ENCODE measurements at places on chromosomes 12 and 14.

- no peak for DNase-seq
Measured at GRCh38 chr12:1929985-1930802, 11.7 kb upstream of the CACNA2D4 start.

DNA sequence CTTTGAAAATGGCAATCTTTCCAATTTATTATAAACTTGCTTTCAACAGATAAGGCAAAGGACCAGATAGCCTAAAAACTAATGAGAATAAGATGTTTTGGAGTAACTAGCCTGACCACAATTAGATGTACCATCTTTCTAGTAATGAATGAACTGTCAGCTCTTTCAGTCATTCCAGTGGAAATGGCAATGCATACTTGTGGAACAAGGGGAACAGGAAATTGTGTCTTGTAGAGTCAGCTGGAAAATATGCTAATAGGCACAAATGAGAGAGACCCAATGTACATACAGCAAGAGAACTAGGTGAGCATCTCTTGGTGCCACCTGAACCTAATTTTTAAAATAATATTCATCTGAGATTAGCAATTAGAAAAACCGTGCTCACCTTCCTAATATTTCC is 76.1 kb upstream of the GPHB5 start:
- no peak for DNase-seq

- DNase-seq = no peak
Measured at GRCh38 chr12:38417101-38417500, 100.5 kb downstream of the ALG10B start.

DNA sequence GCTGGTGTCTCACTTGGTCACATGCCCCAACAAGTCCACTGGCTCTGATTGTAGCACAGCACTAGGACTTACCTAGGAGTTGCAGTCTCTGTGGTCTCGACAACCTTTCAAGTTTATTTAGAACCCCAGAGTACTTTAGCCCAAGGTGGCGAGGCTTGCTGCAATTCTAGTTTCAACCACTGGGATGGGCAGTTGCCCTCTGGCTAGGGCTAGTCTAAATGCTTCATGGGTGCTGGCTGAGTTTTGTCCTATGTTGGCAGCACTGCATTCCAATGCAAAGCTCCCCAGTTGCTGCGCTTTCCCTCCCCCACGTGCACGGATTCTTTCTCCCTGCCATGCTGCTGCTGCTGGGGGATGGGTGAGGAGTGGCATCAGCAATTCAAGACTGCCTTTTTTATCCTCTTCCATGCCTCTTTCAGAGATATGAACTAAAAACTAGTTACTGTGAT is 207.9 kb downstream of the SYNE2 start:
- DNase-seq = peak; percentile 29

DNA sequence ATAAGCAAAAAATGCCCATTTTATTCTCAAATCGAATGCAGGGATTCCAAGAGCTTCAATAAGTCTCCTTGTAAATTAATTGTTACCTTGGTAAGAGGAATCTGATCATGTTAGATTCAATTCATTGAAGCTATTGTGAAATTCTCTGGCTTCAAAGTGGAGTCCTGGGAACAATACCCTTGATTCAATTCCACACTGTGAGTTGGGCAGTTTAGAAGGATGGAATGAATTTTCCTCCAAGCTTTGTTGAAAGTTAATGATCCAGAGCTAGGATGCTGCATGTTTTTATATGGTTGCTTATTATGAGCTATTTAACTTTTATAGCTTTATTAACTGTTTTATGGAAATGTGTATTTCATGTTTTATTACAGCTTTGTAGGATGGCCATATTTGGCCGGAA is 89.9 kb upstream of the IGF1 start:
- DNase-seq = no peak

- DNase-seq = no peak
Measured at GRCh38 chr12:125220404-125221273, 155.4 kb downstream of the AACS start.

DNA sequence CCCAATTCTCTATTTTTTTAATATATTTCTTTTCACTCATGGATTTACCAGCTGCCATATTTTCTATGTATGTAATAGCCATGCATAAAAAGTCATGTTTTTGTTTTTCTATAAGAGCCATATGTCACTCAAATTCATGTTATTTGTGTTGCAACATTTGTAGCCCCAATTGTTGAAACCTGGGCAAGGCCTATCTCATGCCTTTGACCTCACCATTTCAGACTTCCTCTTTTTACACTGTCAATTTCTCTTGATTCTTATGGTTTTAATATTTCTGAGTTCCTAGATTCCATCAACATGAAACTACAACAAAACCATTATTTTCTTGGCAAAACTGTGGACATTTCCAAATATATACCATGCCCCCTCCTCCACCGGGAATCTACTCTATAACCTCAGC is 647.5 kb downstream of the C12orf50 start:
- no peak for DNase-seq
